Fibroblast of skin of right quadriceps (primary cell): ENCODE measurements at places on chromosomes 5 and 9.

DNA sequence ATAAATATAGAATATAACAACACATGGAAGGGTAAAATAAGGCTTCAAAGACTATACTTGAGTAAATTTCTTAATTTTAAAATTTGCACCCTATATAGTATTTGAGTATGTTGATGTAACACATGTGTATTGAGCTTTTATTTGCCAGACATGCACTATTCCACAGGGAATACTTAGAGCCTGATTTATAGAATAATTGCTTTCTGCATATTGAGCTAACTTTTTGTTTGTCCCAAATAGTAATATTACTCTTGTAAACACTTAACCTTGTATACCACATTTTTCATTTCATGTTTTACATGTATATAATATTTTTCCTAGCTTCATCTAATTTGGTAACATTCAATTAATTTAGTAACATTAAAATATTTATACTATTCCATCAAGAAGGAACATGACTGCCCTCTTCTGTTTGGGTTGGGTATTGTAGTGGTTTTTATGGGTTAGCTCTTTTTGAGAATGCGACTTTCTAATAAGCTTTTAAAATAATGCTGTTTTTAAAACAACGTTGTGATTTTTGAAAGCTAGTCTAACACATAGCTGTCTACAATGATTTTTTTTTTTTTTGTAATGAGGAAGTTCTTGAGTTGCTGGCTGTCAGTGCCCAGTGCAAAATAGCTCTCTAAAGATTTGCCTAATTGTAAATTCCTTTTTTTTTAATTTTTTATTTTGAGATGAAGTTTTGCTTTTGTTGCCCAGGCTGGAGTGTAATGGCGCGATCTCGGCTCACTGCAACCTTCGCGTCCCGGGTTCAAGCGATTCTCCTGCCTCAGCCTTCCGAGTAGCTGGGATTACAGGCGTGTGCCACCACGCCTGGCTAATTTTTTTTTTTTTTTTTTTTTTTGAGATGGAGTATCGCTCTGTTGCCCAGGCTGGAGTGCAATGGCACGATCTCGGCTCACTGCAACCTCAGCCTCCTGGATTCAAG lies 4.8 kb downstream of the SUB1 start:
- peak; percentile 66 for DNase-seq

DNA sequence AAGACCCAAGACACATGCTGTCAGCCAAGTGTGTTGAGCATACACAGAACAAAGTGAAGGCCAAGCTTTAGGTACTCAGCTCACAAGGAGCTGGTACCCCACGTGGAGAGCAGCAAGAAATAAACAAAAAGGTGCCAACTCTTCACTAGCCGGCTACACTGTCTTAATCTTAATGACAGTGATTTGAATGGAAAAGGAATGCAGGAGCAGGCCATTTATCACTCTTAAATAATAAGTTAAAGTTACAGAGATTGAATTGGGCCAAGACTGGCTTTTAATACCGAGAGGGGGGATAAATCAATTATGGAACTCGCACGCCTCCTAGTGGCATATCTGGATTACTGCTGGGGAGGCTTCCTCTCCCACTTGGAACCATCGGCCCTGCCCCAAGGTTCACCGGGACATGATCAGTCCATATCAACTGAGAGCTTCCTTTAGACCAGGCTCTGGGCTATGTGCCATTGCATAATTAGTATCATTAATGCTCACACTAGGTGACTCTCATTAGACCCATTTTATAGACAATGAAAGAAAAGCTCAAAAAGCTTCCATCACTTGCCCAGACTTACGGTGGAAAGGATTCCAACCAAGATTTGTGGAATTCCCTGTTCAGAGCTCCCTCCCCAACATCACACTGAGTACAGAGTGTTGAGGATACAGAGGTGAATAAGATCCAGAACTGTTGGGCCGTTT lies 94.0 kb downstream of the ACTL7B start:
- peak; percentile 64 for DNase-seq

DNA sequence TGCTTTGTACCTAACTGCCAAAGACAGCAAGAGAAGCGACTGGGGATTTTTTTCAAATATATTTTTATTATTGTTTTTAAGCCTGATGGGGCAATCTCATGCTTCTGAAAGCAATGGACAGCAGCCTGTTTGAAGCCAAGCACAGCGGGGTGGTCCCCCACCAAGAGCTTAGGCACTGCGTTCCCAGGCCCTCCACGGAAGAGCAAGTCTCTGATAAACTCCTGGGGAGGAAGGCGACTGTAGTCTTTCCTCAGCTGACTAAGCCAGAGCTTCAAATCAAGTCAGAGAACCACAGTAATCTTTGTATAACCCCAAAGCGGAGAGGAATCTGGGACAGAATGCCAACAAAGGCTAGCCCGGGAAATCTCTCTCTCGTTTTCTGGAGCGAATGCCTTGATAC lies 54.4 kb downstream of the ARSB start:
- peak; percentile 44 for DNase-seq

- no peak for DNase-seq
Measured at GRCh38 chr9:134655101-134655500, 13.5 kb downstream of the COL5A1 start.

DNA sequence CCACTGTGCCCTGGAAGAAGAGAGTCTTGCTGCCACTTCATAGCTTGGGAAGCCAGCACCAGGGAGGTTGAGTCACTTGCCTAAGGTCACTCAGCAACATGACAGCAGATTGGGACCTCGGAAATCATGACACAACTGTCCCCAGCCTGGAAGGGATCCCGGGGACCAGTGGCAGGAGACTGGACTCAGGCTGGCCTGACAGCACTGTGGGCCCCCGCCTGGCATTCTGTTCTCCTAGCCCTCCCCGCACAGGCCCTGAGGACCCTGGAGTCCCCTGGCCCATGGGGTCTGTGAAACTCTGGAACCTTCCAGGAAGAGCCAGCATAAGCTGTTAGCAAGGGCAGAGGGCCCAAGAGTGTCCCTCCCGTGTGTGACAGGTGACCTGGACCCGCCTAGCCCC lies 64.9 kb downstream of the COL5A1 start:
- no peak for DNase-seq

DNA sequence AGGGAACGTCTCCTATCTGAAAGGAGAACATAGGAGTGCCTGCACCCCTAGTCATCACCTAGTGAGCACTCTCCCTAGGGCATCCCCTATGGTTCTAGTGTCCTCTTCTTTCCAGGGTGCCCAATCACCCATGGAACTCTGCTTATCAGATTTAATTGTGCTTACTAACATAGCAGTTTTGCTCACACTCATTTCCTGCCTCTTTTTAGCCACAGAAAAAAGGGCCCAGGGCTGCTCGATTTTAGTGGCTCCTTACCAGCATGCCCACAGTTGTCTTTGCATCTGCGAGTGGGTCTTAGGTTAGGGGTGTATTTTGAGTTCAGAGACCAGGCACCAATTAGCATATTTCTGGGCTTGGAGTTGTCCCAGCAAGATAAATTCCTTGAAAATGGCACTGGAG lies 1110.2 kb downstream of the TAF11L14 start:
- DNase-seq, result no peak

GRCh38 chr9:71895955-71896354 lies 15.0 kb downstream of the ABHD17B start:
- no peak for DNase-seq

- DNase-seq, result peak; percentile 86
Measured at GRCh38 chr9:87149799-87150198, 202.5 kb upstream of the GAS1 start.

DNA sequence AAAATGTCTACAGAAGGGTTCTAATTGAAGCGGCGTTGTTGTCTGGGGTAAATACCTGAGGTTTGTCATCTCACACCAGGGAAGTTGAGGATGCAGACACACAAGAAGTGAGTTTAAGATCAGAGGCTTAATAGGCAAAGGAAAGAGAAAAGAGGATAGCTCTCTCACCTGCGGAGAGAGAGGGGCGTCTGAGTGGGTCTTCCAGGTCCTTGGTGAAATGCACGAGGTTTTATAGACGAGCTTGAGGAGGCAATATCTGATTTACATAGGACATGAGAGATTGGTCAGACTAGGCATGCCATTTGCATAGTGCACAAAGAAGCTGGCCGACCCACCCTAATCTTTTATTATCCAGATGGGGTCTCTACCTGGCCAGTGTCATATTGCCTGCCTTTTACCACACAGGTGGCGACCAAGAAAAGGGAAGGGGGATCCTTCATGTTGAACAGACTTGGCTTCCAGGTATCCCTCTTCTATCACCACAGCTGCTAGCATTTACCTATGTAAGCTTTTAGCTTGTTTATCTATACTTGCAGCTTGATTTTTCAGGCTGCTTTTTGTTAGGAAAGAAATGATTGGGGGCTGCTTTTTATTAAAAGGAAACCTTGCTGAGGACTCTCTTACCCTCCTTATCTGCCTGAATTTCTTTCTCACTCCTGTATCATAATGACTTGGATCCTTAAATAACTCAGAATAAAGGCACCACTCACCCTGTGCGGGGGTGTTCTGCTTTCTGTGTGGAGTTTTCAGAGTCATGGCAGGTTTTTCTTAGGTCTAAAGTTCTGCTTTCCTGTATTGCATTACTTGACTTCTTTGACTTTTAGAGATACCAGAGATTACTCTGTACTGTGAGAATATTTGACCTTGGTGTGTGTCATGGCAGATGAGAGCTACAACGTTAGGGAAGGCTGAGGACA lies 9.4 kb upstream of the GLT6D1 start:
- DNase-seq, result no peak

- DNase-seq, result no peak
Measured at GRCh38 chr5:146025114-146025680, 80.2 kb downstream of the PLAC8L1 start.

- DNase-seq, result no peak
Measured at GRCh38 chr5:10667431-10668057, 93.5 kb downstream of the DAP start.

- DNase-seq, result no peak
Measured at GRCh38 chr5:53099546-53099945, 10.0 kb downstream of the MOCS2 start.

DNA sequence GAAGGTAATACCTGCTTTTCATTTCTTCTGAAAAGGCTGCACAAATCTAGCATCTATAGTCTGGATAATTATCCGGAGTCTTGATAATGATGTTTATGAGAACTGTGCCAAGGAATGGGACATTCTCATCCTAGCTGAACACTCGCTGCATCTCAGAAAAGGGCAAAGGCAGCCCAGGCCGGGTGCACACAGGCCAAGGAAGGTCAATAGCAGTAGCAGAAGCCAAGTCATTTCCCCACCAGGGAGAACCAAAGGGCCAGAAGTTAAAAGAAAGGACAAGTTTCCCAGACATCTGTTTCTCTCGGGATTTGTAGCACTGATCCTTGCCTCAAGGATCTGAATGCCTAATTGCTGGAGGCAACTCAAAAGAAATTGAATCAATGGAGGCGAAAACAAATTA lies 66.1 kb upstream of the ANKRD55 start:
- no peak for DNase-seq

DNA sequence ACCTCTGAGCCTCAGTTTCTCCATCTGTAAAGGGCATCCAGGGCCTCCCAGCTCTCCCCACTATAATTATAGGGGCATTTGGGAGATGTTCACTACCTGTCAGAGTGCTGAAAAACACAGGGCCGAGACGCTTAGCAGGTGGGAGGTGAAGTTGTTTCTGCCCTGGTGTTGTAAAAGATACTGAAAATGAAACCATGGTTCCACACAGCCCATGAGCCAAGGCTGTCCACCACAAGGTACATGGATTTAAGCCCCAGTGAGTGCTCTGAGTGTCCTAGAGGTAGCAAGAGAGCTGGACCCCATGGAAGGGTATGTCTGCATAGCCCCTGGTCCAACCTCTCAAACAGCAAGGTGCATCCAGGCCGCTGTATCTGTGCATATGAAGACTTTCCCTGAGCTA lies 137.5 kb downstream of the C5orf15 start:
- DNase-seq, result no peak

- peak; percentile 55 for DNase-seq
Measured at GRCh38 chr9:104589626-104590025, 9.6 kb downstream of the OR13C5 start.

DNA sequence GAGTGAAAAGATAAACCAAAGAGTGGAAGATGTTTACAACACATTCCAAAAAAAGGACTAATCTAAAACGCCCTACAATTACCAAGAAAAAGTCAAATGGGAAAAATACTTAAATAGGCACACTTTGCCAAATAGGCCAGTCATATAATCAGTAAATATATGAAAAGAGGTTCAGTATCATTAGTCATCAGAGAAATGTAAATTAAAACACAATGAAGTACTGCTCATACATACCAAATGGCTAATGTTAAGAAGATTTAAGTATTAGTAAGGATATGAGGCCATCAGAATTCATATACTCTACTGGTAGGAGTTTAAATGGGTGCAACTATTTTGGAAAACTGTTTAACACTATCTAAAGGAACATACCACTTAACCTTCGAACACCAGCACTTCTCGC lies 47.6 kb downstream of the ZDHHC21 start:
- peak; percentile 10 for DNase-seq

DNA sequence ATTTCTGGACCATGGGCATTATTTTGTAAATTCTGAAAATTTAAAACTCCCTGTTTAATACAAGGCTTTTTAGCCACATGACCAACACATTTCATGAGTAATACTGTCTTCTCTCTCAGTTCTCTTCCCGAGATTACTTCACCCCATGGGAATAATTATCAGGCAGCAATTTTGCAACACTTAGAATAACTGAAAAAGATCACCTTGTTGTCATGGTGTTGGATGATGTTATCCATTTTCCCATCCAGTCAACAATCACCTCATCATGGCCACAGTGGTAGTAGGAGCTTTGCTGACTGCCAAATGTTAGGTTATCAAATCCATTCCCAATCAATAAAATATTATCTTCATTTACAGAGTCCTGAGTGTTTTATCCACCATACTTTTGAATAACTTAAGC lies 354.9 kb upstream of the ISL1 start:
- no peak for DNase-seq

- peak; percentile 82 for DNase-seq
Measured at GRCh38 chr5:9069650-9070049, 476.2 kb downstream of the SEMA5A start.

- DNase-seq, result no peak
Measured at GRCh38 chr5:133062276-133062675, 10.5 kb downstream of the HSPA4 start.

GRCh38 chr5:119524485-119524884 lies 72.2 kb downstream of the HSD17B4 start:
- DNase-seq, result no peak

DNA sequence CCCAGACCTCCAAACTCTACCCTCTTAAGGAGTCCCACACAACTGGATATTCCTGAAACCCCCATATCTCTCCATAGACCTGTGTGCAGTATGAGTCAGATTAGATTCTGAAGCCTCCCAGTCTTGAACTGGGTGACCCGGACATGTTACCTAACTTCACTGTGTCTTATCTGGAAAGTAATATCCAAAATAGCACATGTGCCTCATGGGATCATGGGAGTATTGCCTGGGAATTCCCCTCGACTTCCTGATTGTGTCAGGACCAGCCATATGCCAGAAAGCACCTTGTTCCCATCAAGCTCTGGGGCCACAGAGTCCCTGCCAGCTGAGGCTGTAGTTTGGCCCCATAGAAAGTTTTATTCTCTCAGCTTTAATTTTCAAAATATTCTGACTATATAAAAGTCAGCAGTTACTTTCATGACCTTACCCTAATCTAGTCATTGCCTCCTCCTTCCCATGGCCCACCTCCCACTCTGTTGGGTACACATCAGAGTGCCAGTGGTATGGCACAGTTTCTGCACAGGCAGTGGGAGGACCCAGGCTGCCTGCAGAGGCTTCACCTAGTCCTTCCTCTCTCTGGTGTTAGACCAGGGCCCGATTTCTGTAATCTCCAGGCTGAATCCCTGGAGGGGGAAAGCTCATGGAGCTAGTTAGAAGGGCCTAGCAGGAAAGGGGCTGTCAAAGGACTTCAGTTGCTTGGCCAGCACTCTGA lies 19.5 kb upstream of the B4GALT1 start:
- DNase-seq, result no peak
